ENCODE measurements at places on chromosomes 6 and 20.

DNA sequence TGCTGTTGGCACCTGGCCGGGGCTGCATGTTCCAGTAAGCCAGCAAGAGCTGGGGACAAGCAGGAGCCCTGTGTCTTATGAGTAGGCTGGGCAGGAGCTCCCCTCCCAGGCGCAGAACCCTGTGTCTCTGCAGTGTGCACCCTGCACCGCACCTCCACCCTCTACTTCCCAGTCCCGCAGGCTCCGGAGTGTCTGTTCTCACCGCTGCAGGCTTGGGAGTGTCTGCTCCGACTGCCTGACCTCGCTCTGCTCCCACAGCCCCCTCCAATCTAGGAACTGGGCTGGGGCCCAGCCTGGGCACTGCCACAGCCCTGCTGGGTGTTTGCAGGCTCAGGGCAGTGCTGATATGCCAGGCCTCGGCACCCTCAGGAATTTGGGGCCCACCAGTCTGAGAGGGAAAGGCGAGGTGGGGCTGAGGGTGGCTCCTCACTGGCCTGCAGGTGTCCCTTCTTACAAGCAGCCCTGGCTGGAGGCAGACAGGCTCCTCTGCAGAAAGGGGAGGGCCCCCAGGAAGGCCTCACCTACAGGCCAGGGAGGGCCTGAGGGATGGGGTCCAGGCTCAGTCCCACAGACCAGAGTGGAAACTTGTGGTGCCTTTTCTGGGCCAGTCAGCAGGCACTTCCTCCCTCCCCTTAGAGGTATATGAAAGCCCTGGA is 871.6 kb upstream of the GJE1 start:
- DNase-seq: no peak

GRCh38 chr20:6886065-6886729 is 118.7 kb downstream of the BMP2 start:
- DNase-seq: no peak

DNA sequence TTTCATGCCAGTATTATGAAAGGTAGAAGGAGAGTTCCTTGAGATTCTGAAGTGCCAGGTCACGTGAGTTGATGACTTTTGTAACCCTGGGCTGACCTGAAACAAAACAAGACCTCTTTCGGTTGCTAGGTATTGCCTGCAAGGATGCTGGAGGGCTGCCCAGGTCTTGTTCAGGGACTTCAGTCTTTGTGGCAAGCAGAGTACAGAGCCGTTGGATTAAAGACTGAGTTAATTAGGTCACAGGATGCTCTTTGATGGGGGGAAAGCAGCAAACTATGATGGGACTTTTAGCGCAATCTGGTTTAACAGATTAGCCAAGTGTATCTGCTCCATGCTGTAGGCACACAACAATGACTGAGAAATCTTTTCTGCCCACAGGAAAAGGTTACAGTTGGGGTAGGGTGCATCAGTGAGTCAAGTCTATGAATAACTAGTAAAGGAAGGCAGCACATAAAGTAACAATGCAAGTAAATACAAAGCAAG is 12.8 kb upstream of the ELOVL5 start:
- DNase-seq: no peak

- no peak for DNase-seq
Observed at GRCh38 chr6:17494177-17494576, 100.8 kb downstream of the CAP2 start.

DNA sequence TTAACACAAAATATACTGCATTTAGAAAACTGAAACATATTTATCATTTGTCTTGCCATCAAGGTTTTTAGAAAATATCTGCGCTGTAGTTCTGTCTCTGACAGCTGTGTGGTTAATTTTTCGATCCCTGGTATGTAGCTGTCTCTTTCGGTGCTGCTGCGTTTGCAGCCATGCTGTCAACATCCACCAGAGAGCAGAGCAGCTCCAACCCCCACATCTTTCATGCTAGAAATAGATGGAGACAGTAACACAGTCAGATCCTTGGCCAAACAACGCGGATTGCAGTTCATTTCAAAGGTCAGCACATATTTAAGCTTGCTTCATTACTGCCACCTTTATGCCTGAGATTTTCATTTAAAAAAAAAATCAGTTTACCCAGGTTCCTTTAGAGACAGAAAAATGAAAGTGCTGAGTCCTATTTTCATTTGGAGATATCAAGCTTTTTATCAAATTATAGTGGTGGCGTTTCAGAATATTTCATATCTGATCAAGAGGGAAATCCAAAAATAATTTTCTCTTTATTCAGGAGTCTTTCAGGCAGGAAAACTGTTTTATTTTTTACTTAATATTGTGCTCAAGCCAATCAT is 157.7 kb upstream of the MMS22L start:
- no peak for DNase-seq

GRCh38 chr20:40279390-40279789 is 409.6 kb downstream of the MAFB start:
- no peak for DNase-seq

DNA sequence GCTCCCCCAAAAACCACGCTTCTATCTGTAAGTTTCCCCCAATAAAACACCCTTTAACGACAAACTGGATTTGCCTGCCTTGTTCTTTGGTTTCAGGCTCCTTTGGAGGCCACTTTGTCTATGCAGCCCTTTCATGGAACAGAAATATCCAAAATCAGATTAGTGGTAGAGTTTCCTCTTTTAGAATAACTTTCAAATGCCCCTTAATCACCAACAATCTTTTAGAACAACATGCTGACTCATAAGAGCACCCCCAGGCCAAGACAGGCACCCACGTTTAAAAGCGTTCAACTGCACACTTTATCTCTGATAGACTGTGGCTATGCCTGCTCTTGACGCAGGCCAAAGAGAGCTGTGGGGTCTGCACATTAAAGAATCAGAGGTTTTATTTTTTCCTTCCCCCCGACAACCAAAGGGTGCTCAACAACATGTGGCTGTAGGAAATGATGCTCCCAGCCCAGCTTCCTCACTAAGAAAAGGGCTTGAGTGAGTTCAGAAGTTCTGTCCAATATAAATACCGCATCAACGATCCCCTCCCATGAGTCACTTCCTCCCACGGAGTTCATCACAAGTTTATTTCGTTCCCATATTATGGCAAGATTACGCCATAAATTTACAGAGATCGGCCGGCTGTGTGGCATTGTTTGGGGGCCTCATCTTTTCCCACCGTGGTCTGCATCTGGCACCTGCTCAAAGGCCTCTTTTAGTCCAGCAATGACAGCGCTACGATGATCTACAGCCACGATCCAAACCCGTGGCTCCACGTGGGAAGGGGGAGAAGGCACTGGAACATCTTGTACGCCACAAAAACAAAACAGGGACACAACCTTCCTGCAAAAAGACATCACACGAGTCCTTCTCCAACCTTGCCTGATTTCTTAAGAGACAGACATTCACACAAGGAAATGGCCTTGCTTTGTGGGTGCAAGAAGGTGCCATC is 88.8 kb upstream of the NFATC2 start:
- no peak for DNase-seq

DNA sequence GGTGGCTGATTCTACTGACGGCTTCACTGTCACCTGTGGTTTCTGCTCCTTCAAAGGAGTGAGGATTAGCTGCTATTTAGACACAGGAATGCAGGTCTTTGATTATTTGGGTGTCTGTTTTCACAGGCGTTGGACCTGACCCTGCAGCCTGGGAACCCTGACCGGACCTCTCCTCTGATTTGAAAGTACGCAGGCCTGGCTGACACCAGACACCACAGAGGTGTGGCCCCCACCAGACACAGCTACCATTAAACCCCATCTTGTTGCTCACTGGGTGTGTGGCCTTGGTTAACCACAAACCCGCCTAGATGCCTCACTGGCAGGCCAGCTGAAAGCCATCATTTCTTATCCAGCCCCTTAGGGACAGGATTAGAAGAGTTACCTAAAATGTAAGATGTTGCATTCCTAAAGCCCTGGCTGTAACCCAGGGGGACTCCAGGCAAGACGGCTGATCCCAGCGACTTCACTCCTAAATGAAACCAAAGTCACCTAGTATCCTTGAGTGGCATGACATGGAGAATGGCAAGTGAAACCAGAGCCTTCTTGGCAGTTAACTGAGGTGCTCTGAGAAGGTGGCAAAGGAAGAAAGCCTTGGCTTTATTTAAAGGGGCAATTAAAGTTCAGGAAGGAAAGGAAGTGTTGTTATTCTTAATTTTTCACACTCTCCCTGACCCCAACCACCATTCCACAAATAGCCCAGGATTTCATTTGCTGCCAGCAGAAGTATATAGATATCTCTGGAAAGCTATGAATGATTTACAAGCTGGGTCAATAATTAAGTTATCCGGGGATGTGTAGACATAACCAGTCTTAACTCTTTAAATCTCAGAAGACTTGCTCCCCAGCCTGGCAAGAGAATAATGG is 169.9 kb downstream of the QRSL1 start:
- no peak for DNase-seq

GRCh38 chr6:139625081-139625939 is 250.9 kb upstream of the CITED2 start:
- no peak for DNase-seq

- DNase-seq: no peak
Observed at GRCh38 chr6:20352346-20352745, 49.3 kb upstream of the E2F3 start.

DNA sequence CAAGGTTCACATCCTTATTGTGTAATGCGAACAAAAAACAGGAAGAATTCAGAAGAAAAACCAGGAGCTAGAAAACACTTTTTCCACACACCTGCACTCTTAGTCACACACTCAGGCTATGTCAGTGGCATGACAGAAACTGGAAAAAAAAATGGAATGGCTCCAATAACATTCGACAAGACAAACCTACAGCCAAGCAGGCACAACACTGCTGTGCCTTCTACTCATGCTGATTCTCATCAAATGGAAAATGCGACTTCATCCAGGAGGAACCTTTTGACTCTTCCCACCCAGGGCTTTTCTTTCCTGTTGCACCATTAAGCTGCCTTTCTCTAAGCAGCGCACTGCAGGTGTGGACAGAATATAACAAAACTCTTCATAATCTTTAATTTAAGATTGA is 163.2 kb upstream of the BTBD3 start:
- DNase-seq: no peak

GRCh38 chr6:113343940-113344339 is 513.2 kb upstream of the MARCKS start:
- DNase-seq: no peak

DNA sequence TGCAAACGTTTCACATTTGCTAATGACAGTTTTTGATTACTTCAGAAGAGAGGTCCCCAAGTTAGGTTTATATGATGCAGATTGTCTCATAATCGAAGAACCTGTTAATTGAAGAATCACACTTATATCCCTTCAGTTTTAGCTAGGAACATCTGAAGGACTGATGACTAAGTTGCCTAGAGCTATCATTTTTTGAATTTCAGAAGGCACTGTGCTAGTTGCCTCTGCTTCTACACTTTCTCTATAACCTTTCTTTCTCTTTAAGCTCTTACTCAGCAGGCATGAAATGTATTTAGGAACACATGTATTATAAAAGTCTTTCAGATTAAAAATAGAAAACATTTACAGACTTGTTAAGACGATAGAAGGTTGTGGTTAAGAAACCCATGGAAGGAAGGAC is 14.4 kb upstream of the GJE1 start:
- DNase-seq: no peak

- DNase-seq: no peak
Observed at GRCh38 chr20:20812136-20812535, 99.7 kb upstream of the RALGAPA2 start.

GRCh38 chr6:163588220-163588919 is 173.9 kb downstream of the QKI start:
- DNase-seq: no peak

DNA sequence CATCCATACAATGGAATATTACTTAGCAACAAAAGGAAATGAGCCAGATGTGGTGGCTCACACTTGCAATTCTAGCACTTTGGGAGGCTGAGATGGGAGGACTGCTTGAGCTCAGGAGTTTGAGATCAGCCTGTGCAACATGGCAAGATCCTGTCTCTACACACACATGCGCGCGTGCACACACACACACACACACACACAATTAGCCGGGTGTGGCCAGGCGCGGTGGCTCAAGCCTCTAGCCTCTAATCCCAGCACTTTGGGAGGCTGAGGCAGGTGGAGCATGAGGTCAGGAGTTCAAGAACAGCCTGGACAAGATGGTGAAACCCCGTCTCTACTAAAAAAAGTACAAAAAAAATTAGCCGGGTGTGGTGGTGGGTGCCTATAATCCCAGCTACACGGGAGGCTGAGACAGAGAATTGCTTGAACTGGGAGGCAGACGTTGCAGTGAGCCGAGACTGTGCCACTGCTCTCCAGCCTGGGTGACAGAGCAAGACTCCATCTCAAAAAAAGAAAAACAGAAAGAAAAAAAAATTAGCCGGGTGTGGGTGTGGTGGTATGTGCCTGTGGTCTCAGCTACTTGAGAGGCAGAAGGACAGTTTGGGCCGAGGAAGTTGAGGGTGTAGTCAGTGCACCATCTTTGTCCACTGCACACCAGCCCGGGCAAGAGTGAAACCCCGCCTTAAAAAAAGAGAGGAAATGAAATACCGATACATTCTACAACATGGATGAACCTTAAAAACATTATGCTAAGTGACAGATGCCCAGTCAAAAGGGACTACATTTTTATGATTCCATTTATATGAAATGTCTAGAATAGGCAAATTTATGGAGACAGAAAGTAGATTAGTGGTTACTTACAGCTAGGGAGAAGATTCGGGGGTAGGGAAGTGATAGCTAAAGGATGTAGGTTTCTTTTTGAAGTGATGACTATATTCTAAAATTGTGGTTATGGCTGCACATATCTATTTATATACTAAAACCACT is 52.5 kb downstream of the RBL1 start:
- DNase-seq: no peak

- DNase-seq: no peak
Observed at GRCh38 chr6:142407685-142408273, 106.0 kb downstream of the ADGRG6 start.

GRCh38 chr6:103081876-103082630 is 1688.5 kb downstream of the GRIK2 start:
- DNase-seq: no peak

GRCh38 chr6:26044140-26045064 is 42.8 kb upstream of the HFE start:
- DNase-seq: no peak
